Stimulated activated CD8-positive, alpha-beta memory T cell treated with anti-CD3 and anti-CD28 coated beads, Interleukin-2, amount 100 ng/mL, for 1 hour (primary cell): ENCODE measurements at places on chromosomes 3 and 15.

GRCh38 chr3:41575724-41576123 is 376.4 kb downstream of the CTNNB1 start:
- DNase-seq = no peak

GRCh38 chr3:5384557-5385236 is 197.2 kb downstream of the EDEM1 start:
- no peak for DNase-seq

- DNase-seq = no peak
Measured at GRCh38 chr3:139695007-139695406, 17.2 kb upstream of the NMNAT3 start.

DNA sequence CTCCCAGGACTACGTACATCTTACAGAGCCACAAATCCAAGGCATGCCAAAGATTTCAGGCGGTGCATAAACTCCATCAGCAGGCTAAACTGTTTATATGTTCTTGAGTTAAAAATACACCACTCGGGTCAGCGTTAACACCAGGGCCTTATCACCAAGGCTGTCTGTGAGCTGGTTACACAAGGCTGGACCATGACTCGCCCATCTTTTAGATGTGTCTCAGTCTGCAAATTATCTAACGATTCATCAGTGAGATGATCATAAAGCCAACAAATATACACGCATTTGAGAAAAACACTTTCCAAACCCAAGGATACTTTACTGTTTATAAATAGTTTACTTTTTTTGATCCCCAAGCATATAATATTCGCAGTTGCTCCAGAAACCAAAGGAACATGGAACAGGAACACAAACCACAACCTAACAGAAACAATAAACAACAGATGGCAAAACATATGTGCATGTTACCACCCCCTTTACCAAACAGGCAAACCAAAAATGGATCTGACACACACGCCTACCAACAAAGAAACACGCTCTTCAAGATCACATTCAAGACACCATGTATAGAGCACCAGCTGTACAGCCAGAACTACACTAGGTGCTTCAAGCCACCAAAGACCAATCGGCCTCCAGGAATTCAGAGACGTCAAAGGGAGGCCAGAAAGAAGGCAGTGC is 15.4 kb downstream of the LRIG1 start:
- no peak for DNase-seq

- DNase-seq = no peak
Measured at GRCh38 chr15:50055332-50055731, 63.7 kb downstream of the ATP8B4 start.

DNA sequence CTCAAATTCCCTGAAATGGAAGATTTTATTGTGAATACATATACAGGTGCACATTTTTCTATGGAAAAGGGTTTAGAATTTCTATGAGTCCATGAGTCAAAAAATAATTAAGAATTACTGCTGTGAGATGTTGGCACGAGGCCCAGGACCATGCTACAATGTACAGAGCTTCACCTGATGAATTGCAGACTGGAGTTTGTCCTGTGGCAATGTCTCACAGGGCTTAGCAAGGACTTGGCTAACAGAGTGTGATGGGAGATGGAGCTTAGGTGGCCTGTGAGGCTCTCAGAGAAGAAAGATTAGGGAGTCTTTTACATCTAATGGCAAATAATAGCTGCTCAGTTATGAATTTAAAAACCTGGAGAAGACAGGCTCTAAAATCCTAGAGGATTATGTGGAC is 219.5 kb upstream of the CBLB start:
- no peak for DNase-seq

DNA sequence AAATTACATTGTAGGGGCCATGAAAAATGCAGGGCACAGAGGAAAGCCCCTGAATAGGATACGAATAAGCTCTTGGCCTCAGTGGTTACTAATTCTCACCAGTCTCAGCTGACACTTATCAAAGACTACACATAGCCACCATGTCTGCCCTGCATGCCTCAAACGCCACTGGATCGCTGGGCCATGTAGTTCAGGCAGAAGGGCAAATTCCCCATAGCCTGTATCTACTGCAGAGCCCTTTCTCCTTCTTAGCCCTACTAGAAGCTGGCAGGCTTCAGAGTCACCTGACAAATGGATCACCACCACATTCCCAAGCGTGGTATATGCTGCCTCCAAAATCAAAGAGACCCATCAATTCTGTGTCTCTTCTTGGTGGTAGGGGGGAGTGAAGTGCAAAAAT is 177.4 kb downstream of the MINAR1 start:
- DNase-seq = no peak

- DNase-seq = no peak
Measured at GRCh38 chr3:37858742-37859141, 2.9 kb upstream of the CTDSPL start.

DNA sequence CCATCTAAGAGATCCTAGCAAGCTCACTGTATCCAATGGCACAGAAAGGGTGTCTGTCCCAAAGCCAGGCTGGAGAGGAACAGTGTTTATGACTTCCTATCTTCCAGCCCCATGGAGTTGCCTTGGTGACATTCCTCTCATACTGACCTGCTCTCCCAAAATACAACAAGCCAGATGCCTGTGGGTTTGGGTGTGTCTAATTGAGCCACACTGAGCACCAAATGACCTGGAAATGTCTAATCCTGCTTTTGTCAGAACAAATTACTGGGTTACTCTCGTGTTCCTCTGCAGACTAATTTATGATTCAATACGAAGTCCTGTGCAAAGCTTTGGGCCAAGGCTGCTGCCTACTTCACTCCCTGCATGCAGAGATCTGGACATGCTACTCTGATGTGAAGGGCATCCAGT is 98.1 kb upstream of the STRIT1 start:
- no peak for DNase-seq

GRCh38 chr3:58994746-58995330 is 55.0 kb downstream of the CFAP20DC start:
- no peak for DNase-seq

- no peak for DNase-seq
Measured at GRCh38 chr3:181880331-181880730, 168.6 kb downstream of the SOX2 start.

DNA sequence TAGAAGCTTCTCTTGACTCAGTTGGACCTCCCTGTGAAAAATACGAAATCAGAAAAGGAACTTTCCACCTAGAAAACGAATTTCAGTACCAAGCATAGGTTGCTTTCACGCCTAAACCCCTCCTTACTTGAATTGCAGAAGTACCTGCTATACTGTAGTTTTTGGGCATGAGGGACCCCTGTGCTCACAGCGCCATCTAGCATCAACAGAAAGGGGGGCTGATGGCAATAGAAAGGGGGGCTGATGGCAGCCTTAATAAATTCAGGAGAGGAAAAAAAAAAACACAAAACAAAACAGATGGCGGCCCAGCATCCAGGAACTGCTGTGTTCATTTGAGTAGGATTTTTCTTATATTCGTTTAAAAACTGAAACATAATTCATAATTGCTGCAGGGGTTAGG is 96.7 kb downstream of the NPAP1 start:
- no peak for DNase-seq

- DNase-seq = no peak
Measured at GRCh38 chr15:84840255-84840654, 23.1 kb downstream of the ALPK3 start.

GRCh38 chr3:79769229-79769628 is 1.4 kb upstream of the ROBO1 start:
- DNase-seq = no peak

DNA sequence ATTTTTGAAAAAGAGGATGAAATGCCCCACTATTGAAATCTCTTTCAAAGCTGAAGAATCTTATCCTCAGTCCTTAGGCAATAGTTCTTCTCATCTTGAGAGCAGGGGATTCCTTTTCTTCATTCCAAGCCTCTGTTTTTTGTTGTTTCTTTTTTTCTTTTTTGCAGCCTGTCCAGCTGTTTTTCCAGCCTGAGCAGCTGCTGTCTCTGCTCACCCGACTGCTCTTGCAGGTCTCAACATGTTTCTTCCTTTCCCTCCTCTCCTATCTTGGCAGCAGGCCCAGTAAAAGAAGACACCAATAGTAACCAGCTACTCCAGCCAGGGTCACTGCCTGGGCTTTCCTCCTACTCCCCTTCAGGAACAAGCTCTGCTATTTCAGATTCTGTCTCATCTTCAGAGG is 23.8 kb downstream of the MEX3B start:
- DNase-seq = no peak

DNA sequence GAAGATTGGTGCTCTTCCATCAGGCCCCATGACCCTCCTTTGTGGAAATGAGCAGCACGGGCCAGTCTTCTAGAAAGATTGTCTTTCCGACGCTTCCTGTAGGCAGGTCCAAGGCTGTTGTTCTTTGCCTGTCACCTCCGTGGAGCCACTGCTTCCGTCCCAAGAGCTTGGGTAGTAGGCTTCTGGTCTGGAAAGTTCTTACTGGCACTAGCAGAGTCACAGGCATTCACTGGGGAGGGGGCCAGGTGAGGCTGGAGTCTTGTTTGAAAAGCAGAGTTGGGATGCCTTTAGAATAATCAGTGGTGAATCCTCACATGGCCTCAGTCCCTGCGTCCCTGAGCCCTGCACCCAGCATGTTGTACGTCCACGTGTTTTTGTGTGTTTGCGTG is 76.2 kb upstream of the ADPGK start:
- no peak for DNase-seq

DNA sequence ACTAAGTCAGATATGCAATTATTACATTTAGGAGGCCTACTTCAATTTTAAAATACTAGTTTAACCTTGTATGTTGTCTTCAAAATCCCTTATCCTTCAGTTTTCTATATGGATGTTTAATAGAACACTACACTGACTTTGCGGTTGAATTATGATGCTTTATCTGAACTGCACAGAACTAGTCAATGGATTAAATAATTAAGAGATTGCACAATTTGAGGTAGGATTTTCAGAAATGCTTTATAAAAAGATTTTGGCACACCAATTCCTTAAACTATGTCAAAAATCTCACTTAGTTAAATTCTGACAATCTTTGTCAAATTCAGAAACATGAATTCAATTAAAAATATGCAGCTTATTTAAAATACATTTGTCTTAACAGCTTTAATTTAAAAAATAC is 28.1 kb downstream of the ATOSA start:
- DNase-seq = no peak

DNA sequence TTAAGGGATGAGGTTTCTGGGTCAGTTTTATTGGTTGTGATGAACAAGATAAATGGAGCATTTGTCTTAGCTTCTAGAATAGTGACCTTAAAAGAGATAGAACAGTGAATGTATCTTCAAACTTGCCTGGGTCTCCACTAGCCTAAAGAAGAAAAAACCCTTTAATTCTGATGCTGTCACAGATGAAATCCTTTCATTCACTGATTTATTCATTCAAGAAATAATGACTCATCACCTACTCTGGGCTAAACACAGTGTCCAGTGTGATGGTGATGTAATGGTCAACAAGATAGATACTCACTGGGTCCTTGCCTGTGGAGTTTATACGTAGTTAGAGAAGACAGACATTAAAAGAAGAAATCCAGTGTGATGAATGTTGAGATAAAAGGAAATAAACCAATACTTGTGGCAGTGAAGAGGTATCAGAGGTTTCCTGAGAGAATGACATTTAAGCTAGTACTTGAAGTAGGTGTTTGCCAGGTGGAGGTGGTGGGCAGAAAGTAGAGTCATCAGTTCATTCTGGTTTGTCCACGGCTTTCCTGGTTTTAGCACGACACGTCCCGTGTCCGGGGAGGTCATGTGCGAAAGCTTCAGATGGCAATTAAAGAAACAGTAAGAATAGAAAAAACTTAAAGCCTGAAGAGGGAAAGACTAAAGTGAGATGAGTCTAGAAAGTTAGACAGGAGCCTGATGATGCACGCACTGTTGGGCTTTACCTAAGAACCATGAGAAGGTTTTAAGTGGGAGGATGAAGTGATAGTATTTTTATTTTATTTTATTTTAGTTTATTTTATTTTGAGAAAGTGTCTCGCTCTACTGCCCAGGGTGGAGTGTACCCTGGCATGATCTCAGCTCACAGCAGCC is 18.5 kb downstream of the PAK2 start:
- DNase-seq = no peak

DNA sequence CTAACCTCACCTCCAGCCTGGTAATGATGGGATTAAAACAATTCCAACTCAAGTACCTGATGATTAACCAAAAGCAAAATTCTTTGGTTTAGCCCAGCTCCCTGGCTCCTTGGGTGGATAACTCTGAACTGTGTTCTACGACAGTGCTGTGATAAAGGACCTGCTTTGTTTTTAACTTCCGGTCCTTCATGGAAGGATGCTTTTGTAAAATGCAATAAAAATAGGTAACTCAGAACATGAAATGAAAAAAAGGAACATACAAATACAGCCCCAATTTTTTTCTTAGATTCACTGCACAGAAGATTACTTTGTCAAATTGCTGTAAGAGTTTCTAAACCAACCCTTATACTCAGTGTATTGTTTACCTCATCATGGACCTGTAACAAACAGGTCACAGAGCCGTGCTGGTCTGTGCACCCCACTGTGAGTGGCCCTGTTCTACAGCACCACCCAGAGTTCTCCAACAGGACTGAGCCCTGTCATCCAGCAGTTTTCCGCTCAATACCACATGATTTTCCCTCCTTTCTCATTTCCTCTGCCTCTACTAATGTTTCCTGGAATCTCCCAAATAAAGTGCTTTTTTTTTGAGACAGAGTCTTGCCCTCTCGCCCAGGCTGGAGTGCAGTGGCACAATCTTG is 4.9 kb upstream of the PCYT1A start:
- no peak for DNase-seq

DNA sequence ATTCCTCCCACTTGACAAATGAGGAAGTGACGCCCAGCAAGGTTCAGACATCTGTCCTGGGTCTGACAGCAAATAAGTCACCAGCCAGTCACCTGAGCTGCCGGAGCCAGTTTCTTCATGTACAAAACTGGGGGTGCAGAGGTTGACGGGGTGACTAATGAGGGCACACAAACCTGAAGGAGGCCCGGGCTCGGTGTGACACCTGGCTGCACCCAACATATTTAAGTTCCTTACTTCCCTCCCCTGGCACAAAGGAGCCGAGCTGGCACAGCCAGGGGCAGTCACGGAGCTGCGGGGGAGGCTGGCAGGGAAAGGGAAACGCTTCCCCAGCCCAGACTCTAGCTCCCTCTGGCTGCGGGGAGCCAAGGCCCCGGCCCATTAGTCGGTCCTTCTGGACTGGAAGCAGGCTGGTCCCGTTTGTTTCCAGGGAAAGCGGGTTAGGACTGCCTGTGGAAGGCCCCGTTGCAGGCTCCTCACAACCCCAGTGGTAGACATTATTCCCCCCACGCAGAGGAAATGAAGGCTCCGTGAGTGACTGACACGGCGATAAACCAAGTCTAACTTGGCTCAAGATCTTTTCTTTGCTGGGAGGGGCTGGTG is 2.3 kb downstream of the FBXL22 start:
- DNase-seq = no peak
